Fibroblast of villous mesenchyme (primary cell): ENCODE measurements at places on chromosomes 2 and 18. TPM values are rescaled to one million over a fixed set of nuclear protein-coding genes. Genes with fewer than 3 reads are reported as not detected.

The PKP4 gene
- total RNA-seq = 29.3 and 62.2 TPM in 2 replicates

The IL36G gene
- total RNA-seq = not detected in 2 replicates

The KCNF1 gene
- not detected in 2 replicates for total RNA-seq

The GFPT1 gene
- total RNA-seq = 55.4 and 75.1 TPM in 2 replicates

The OLA1 gene
- total RNA-seq = 68.3 and 101 TPM in 2 replicates

The PAX8 gene
- total RNA-seq = 1.3 and 1.9 TPM in 2 replicates

The IL1F10 gene
- total RNA-seq = not detected in 2 replicates

The SOCS6 gene
- 30.9 and 34.5 TPM in 2 replicates for total RNA-seq

The MREG gene
- 1.3 and 4.3 TPM in 2 replicates for total RNA-seq

The PKDCC gene
- total RNA-seq = 8.2 and 31.2 TPM in 2 replicates

The RIT2 gene
- not detected in 2 replicates for total RNA-seq

The TUBB8B gene
- total RNA-seq = 0.32 and 0.43 TPM in 2 replicates

The ALK gene
- total RNA-seq = not detected in 2 replicates

The ARHGAP25 gene
- 3.0 and 3.5 TPM in 2 replicates for total RNA-seq

The SATB2 gene
- total RNA-seq = 13.0 and 15.1 TPM in 2 replicates

The REG3G gene
- not detected in 2 replicates for total RNA-seq

The CHRNG gene
- total RNA-seq = not detected in 2 replicates

The SKOR2 gene
- not detected in 2 replicates for total RNA-seq

The MROH2A gene
- total RNA-seq = not detected in 2 replicates

The NPPC gene
- not detected in 2 replicates for total RNA-seq

The IHH gene
- not detected in 2 replicates for total RNA-seq

The MATN3 gene
- 3.0 and 3.9 TPM in 2 replicates for total RNA-seq

The CYTIP gene
- under 0.01 and 0.43 TPM in 2 replicates for total RNA-seq

The NOSTRIN gene
- 0.32 and 0.43 TPM in 2 replicates for total RNA-seq

The NPHP1 gene
- 4.3 and 4.8 TPM in 2 replicates for total RNA-seq

The SNTG2 gene
- total RNA-seq = under 0.01 and 1.6 TPM in 2 replicates

The CIB4 gene
- total RNA-seq = not detected in 2 replicates

The GKN1 gene
- under 0.01 and 0.32 TPM in 2 replicates for total RNA-seq

The KIF5C gene
- under 0.01 TPM in 2 replicates for total RNA-seq

The CTNNA2 gene
- total RNA-seq = not detected in 2 replicates

The GPR55 gene
- total RNA-seq = not detected in 2 replicates

The FER1L5 gene
- total RNA-seq = 0.64 and 0.86 TPM in 2 replicates

The HAAO gene
- 0.43 and 1.6 TPM in 2 replicates for total RNA-seq

The UCN gene
- 0.43 and 0.64 TPM in 2 replicates for total RNA-seq

The CYRIA gene
- total RNA-seq = 0.43 and 0.97 TPM in 2 replicates

The ANKRD30BL gene
- not detected in 2 replicates for total RNA-seq

The TRIM54 gene
- total RNA-seq = not detected in 2 replicates

The DAW1 gene
- total RNA-seq = 0.64 TPM in 1 of 2 replicates, not detected in the other

The ANKRD30B gene
- total RNA-seq = 0.86 and 1.9 TPM in 2 replicates

The EPC2 gene
- 19.6 and 23.3 TPM in 2 replicates for total RNA-seq

The FMNL2 gene
- 17.3 and 20.0 TPM in 2 replicates for total RNA-seq

The IL1R2 gene
- total RNA-seq = 0.32 TPM in 1 of 2 replicates, not detected in the other

The HOXD13 gene
- total RNA-seq = 0.43 TPM in 1 of 2 replicates, not detected in the other

The TEX44 gene
- total RNA-seq = not detected in 2 replicates

The POTEC gene
- total RNA-seq = under 0.01 TPM in 1 of 2 replicates, not detected in the other

The EGR4 gene
- not detected in 2 replicates for total RNA-seq

The NCKAP5 gene
- total RNA-seq = 28.7 and 47.9 TPM in 2 replicates

The TLK1 gene
- total RNA-seq = 13.2 and 17.3 TPM in 2 replicates

The PCARE gene
- total RNA-seq = not detected in 2 replicates

The VSNL1 gene
- total RNA-seq = 0.32 and 0.86 TPM in 2 replicates

The MC5R gene
- not detected in 2 replicates for total RNA-seq

The HMSD gene
- total RNA-seq = 1.3 TPM in 2 replicates

The RAD51AP2 gene
- under 0.01 TPM in 2 replicates for total RNA-seq
